ENCODE measurements at places on chromosomes 4 and X.

- DNase-seq: no peak
These were observed 7.5 kb downstream of the HCFC1 start for GRCh38 chrX:153964105-153964504.

DNA sequence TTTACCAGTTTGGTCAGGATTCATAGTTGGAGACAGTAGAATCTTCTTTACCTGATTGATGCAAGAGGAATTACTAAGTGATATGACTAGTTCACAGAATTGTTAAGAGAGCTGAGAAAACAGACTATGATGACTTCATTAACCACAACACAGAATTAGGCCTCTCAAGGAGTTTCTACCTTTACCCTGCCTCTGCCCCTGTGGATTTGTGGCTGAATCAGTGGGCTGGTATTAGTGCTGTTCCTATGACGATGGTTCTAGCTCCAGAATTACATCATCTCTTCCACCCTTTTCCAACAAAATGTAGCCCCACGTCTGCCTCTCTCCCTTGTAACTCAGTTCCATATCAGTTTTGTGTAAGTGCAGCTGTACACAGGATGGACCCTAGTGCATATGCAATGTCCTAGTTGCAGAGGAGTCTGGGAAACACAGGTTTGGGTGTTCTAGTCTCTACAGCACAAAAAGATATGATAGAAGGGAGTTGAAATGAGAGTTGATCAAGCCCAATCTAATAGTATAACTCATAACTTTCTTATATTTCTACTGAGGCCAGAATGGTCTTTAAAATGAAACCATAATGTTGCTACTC, 99.3 kb downstream of the ANXA5 start:
- DNase-seq: no peak

DNA sequence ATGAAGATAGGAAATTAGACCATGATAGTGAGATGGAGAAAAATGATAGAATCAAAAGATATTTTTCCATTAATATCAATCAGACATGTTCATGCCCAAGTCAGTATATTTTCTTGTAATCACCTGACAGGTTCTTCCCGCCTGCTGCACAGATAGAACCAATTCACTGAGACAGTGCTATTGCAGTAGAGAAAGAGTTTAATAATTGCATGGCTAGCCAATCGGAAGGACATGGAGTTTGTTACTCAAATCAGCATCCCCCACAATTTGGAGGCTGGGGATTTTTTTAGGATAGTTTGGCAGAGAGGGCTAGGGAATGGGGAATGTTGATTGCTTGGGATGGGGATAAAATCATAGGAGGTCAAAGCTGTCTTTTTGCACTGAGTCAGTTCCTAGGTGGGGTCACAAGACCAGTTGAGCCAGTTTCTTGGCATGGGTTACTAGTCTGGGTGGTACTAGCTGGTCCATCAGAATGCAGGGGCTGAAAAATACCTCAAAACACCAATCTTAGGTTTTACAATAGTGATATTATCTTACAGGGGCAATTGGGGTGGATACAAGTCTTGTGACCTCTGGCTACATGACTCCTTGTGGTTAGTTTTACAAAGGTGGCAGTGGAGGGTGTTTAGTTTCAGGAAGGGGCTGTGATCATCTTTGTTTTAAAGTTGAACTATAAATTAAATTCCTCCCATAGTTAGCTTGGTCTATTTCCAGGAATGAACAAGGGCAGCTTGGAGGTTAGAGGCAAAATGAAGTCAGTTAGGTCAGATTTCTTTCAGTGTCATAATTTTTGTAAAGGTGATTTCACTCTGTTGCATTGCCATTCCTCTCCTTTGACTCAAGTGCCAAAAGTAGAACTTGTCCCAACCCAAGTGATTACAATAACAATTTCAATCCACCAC, 100.3 kb upstream of the PDE5A start:
- no peak for DNase-seq

GRCh38 chr4:54197926-54198325, 31.2 kb upstream of the PDGFRA start:
- no peak for DNase-seq

DNA sequence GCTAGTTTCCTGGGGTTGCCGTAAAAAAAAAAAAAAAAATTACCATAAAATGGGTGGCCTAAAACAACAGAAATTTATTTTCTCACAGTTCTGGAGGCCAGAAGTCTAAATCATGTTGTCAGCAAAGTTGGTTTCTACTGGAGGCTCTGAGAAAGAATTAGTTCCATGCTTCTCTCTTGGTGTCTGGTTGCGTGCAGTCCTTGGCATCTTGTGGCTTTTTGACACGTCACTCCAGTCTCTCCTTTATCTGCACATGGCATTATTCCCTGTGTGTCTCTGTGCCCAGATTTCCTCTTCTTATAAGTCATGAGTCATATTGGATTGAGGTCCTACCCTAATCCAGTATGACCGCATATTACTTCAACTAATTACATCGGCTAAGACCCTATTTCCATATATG, 38.7 kb downstream of the SPATA4 start:
- no peak for DNase-seq

DNA sequence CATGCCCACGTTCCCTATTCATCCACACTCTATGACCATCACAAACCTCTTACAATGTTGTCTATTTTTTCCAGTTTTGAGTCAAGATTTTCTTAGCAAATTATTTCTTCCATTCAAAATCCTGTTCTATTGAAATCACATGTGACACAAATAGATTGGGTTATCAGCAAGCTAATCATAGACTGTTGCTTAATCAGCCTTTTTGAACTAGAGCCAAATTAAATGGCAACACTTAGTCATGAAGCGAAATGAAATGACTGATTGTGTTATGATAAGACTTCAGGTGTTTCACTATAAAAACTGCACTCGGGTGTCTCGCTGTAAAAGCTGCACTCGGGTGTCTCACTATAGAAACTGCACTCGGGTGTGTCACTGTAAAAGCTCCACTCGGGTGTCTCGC, 890.0 kb upstream of the FRG1 start:
- no peak for DNase-seq

GRCh38 chr4:3614731-3614980, 82.4 kb upstream of the LRPAP1 start:
- DNase-seq: no peak

GRCh38 chr4:14883166-14883565, 119.1 kb upstream of the CPEB2 start:
- no peak for DNase-seq

Data from H54 (cell line).